ENCODE measurements at places on chromosomes 16 and 17.

DNA sequence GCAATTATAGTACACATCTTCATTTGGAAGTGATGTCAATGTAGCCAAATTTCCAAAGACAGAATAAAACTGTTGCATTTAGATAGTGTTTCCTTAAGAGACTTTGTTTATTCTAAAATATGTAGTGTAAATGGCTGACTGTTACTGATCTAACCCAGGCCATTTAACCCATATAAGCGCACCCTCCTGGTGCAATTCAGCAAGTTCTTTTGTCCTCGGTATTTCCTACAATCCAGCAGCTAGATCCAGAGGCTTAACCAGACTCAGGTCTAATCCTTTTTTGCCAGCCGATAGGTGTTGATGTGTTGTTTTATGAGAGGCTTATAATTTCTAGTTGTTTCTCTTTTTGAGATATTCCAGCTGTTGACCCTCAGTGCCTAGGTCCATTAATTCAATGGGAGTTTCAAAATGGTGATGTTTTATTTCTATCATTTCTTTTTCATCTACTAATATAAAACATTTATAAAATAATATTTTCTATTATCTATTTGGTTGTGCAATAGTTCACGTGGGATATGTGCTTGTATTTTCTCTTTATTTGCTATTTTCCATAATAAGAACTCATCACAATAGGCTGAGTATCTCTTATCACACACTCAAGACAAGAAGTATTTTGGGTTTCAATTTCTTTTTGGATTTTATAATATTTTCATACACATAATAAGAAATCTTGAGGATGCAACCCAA is 14.5 kb downstream of the ABCA9 start:
- DNase-seq = no peak

- no peak for DNase-seq
These were observed 1.0 kb upstream of the RRAD start for GRCh38 chr16:66926171-66926947.

DNA sequence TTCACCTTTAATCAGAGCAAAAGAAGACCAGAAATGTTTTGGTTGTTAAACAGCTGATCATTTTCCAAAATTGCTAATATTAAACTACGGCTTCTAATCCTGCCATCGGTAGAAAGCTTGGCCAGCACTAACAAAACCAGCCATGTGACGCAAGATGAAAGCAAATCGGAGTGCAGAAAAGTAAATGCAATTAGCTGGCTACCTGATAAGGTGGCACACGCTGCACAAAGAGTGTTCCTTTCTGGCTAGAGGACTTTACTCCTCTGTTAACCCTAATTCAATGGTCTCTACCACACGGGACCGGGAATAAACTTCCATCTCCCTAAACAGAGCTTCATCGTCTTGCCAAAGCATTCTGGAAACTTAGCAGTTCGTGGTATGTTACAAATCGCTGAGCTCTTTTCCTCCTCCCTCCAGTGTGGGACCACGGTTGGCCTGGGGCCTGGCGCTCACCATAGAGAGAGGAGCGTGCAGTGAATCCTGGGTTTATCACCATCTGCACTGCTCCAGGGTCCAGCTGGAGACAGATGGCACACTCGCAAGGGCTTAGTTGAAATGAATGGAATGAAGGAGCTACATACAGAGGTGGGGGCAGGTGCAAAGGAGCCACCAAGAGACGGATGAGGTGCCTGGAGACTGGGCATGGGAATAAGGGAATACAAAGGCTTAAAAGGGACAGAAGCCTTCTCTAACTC is 10.1 kb upstream of the COG1 start:
- no peak for DNase-seq

DNA sequence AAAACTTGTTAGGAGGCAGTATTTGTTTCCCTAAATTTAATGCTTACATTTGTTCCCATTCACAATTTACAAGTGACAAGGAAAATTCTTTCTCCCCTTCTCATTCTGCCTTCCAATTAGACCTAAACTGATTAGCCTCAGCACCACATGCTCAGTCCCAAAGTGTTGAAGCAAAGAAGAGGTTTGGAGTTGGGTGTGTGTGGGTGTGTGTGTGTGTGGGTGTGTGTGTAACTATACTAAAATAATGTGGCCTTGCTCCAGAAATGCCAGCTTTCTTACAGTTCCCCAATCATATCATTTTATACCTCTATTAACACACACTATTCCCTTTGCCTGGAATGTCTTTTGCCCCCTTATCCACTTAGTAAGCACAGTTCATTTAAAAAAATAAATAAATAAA is 6.9 kb upstream of the UTP6 start:
- no peak for DNase-seq

GRCh38 chr17:82215095-82215971 is 2.7 kb upstream of the CCDC57 start:
- DNase-seq = peak; percentile 54

DNA sequence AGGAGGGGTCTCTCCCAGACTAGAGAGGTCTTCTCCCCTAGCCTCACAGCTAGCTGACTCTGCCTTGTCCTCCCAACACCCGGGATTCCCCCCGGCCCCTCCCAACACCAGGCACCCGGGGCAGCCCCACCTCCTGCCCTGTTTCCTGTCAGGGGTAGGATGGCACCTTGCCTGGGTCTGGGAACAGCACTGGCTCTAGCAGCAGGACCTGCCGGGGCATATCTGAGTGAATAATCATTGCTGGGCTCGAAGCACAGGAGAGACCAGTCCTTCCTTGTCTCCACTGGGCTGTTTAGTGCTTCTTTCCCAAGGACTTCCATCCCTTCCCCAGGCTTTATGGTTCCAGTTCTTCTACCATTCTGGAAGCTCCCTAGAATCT is 25.7 kb downstream of the MINK1 start:
- DNase-seq = no peak

- no peak for DNase-seq
These were observed 160.4 kb downstream of the ABCC12 start for GRCh38 chr16:47995354-47995753.

DNA sequence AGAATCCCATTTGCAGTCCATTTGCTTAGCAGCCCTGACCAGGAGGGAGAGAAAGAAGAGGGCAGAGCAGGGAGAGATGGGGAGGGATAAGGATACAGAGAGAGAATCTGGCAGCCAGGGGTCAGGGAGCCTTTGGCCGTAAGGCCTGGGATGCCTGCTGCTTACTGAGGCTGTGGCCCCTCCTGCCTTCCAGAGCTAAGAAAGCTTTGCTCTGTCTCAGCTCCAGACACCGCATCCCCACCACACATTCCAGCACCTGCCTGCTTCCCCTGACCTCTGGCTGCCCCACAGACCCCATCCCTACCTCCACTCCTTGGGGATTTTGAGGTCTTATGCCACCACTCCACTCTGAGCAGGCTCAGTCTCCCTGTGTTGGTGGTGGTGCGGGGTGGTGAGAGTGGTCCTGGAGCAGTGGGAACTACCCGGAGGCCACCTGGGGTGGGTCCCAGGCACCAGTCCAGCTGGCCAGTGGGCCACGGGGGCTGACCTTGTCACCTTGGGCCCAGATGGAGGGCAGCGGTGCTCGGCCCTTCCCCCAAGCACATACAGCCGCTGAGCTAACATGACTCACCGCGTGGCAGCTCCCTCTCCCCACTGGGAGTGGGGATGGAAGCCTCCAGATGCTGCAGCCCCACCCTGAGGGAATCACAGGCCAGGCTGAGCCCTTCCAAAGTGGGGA is 58.3 kb downstream of the RAI1 start:
- DNase-seq = no peak

DNA sequence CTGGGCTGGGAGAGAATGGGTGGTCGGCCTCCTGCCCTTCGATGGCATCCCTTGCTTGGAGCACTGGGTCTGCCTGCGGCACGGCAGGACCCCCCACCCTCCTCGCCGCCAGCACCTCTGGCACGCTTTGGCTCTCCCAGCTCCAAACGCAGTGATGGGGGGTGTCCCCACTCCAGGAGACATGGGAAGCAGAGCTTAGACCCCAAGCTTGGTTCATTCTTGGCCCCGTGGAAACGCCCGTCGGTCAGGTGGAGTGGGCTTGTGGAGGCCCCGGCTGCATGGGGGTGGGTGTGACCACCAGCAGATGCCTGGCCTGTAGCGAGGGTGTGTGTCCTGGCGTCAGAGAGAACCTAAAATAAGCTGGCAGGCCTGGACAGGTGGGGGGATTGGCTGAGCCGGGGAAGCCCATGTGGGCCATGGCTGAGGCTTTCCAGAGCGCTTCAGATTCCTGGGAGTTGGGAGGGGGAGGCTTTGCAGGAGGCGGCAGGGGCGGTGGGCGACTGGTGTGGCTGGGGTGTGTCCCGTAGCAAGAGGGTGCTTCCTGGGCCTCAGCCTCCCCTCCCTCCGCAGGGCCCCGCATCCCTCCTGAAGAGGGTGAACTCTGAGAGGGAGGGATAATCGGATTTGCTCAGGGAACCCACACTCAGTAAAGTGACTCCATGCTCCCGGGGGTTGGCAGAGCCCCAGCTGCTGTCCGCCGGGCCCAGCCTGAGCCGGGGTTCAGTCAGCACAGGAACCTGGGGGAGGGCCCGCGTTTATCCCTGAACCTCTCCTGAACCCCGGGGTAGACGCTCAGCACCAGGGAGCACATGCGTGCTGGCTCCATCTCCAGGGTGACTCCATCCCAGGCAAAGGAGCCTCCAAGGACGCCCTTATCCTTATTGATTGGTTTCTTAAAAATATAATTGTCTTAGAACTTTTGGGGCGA is 3.4 kb downstream of the CACNA1H start:
- DNase-seq = no peak

- DNase-seq = no peak
These were observed 397.4 kb downstream of the NPIPA8 start for GRCh38 chr16:17939122-17939536.
